BE2C (cell line): ENCODE measurements at places on chromosomes 4 and X.
A peak's percentile ranks its signal among the peaks of the same experiment; 100 is the strongest.

- peak; percentile 1 for DNase-seq
Measured at GRCh38 chr4:8323947-8324555, 54.5 kb downstream of the HTRA3 start.

GRCh38 chrX:105331244-105331643 is 110.8 kb upstream of the TEX13A start:
- DNase-seq = no peak

DNA sequence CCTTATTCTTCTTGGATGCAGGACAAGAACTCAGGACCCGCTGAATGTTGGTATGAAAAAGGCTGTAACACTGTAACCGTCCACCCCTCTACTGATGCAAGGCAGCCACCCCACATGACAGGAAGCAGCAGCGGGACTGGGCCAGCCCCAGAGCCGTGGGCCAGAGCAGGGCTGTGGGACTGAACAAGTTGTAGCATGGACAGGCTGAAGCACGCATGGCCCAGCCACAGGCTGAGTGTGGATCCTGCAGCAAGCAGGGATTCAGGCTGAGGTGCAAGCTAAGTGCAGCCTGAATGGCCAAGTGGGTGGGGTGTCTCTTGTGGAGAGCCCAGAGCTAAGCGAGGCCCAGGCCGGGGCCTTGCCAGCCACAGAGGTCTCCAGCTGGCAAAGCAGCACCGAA is 632.2 kb downstream of the SPOCK3 start:
- no peak for DNase-seq

DNA sequence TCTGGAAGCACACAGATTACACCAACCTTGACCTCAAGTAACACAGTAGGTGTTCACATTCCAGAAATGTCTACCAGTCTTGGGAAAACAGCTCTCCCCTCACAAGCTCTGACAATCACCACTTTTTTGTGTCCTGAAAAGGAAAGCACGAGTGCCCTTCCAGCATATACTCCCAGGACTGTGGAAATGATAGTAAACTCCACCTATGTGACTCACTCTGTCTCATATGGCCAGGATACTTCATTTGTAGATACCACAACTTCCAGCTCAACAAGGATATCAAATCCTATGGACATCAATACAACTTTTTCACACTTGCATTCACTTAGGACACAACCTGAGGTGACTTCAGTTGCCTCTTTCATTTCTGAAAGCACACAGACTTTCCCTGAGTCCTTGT is 46.9 kb downstream of the ADGRG4 start:
- DNase-seq = no peak

DNA sequence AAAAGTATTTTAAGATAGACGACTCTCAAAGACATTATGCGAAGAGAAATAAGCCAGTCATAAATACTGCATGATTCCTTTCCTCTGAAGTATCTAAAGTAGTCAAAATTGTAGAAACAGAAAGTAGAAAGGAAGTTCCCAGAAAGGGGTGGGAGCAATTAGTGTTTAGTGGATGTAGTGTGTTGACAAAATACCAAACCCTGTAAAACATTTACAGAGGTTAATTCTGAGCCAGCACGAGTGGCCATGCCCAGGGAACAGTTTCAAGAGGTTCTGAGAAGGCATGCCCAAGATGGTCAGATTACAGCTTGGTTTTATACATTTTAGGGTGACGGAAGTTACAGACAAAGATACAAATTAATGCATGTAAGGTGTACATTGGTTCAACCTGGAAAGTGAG is 34.4 kb upstream of the SLC25A4 start:
- no peak for DNase-seq
